ENCODE measurements at places on chromosomes 7 and 10.

DNA sequence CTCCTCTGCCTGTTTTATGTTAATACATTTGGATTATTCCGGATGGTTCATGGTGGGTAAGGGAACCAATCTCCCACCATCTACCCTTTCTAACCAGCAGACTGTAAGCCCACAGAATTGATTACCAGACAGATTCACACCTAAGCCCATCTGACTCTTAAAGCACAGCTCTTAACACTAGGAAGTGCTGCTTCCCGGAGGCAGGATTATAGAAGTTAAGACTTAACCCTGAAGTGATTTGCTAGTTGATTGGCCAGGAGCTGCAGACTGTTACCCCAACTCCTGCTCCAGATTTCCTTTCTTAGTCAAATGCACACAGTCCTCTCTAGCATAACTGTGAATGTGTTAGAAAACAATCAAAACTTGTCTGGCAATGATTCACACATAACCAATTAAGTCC, 221.7 kb downstream of the CDK14 start:
- DNase-seq: no peak
- no peaks in the 10 kb centered on the region for H3K36me3 ChIP-seq
- peaks cover 4% of the 10 kb centered on the region for H3K4me1 ChIP-seq
- no peaks in the 10 kb centered on the region for H3K27me3 ChIP-seq
- H3K4me3 ChIP-seq: no peak overlapping the region

DNA sequence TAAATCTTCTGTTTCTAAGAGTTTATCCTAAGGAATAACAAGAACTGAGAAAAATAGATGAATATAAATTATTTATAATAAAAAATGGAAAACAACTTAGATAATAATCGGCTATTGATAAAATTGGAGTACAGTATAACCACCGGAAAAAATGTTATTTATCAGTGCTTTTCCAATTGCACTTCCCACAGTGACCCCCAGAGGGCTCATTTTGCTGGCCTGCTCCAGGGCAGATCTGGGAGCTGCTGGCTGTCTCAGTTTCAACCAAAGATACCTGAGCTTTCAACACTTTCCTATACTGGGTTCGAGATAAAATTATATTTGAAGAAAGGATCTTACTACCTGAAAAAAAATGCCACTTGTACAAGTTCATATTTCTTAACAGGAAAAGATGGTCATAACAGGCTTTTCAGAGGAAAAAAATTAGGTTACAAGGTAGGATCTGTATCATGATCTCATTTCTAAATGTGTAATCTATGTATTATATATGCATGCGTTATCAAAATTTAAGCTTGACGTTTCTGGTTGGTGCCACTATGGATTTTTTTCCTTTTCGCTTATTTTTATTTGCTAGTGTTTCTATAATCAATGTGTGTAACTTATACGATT, 165.7 kb downstream of the NPSR1 start:
- DNase-seq: peak; percentile 82
- H3K36me3 ChIP-seq: no peaks in the 10 kb centered on the region
- no peaks in the 10 kb centered on the region for H3K27me3 ChIP-seq
- H3K4me1 ChIP-seq: no peaks in the 10 kb centered on the region
- no peak overlapping the region for H3K27ac ChIP-seq
- H3K4me3 ChIP-seq: no peak overlapping the region

- no peak for DNase-seq
- no peaks in the 10 kb centered on the region for H3K27me3 ChIP-seq
- no peaks in the 10 kb centered on the region for H3K36me3 ChIP-seq
- no peaks in the 10 kb centered on the region for H3K4me1 ChIP-seq
- no peak overlapping the region for H3K4me3 ChIP-seq
Measured at GRCh38 chr7:126362746-126363145, 890.0 kb downstream of the GRM8 start.

DNA sequence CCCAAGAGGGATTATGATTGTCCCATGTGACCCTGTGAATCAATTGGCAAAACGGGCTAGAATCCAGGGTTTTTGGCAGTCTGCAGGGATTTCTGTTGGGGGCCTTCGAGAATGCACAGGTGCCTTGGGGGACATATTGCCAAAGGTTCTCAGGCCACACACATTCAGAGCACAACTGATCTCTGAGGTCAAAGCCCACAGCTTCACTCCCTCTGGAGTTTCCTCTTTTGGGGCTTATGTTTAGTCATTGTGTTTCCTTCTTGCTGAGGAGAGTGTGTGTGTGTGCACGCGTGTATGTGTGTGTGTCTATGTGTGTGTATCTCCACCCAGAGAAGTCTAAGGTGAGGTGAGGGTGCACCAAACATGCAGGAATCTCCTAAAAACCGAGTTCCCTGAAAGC, 8.8 kb downstream of the PPIF start:
- H3K27ac ChIP-seq: peak overlapping the region; percentile 46
- no peaks in the 10 kb centered on the region for H3K27me3 ChIP-seq
- H3K4me3 ChIP-seq: no peak overlapping the region
- DNase-seq: no peak

DNA sequence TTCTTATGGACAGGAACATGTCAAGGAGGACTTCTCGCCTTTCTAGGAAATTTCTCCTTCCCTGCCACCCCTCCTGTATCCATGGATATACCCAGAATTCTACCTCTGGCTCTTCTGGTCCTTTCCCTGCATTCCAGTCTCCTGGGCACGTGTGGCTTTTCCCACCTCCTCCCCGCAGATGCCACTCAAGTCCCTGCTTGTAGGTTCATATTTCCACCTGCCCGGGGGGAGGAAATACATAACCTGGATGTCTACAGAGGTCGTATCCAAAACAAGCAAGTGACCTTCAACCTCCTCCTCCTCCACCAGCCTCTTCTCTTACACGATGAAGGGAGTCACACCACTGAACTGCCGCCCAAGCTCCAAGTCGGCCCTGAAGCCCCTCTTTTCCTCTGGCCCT, 20.7 kb downstream of the FGFR2 start:
- H3K4me1 ChIP-seq: no peaks in the 10 kb centered on the region
- no peak overlapping the region for H3K4me3 ChIP-seq

DNA sequence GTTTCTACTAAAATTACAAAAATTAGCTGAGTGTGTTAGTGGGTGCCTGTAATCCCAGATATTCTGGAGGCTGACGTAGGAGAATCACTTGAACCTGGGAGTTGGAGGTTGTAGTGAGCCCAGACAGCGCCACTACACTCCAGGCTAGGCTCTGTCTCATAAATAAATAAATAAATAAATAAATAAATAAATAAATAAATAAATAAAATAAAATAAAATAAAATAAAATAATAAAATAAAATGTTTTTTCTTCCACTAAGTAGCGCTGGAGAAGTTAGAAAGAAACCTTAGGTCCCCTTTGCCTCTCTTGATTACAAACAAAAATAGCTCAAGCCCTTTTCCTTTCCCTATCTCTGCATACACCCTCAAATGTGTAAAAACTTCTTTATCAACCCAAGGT, 525.9 kb downstream of the IPMK start:
- H3K4me3 ChIP-seq: no peak overlapping the region
- H3K27me3 ChIP-seq: no peaks in the 10 kb centered on the region
- no peaks in the 10 kb centered on the region for H3K4me1 ChIP-seq
- no peak overlapping the region for H3K27ac ChIP-seq

Measured in activated CD4-positive, alpha-beta T cell treated with anti-CD3 and anti-CD28 coated beads, Interleukin-2, amount 10 ng/mL, durations not matched to agents 24 days and 14 days (primary cell).